Iris pigment epithelial cell (primary cell): ENCODE measurements at places on chromosomes 4 and X.
A peak's percentile ranks its signal among the peaks of the same experiment; 100 is the strongest.

GRCh38 chr4:113692809-113693411, 68.6 kb downstream of the CAMK2D start:
- no peak for DNase-seq

DNA sequence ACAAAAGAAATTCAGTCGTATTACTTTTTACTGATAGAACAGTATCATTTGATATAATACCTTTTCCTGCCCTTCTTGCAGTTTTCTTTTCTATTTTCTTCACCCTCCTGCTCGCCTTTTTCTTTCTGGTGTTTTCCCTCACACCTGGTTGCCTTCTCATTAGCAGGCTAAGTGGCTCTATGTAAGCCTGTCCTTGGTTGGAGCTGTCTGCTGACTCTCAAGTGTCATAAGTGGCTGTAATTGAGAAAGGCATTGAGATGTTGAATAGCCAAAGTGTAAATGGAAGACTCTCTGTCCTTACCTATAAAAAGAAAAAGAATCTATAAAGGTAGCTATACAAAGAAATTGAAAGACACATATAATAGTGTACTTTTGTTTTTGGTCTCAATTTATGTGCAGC, 180.7 kb downstream of the ADGRL3 start:
- DNase-seq = no peak

GRCh38 chr4:111986095-111986494, 159.2 kb upstream of the FAM241A start:
- no peak for DNase-seq

GRCh38 chr4:94453391-94453963, 1.7 kb downstream of the PDLIM5 start:
- DNase-seq = no peak

DNA sequence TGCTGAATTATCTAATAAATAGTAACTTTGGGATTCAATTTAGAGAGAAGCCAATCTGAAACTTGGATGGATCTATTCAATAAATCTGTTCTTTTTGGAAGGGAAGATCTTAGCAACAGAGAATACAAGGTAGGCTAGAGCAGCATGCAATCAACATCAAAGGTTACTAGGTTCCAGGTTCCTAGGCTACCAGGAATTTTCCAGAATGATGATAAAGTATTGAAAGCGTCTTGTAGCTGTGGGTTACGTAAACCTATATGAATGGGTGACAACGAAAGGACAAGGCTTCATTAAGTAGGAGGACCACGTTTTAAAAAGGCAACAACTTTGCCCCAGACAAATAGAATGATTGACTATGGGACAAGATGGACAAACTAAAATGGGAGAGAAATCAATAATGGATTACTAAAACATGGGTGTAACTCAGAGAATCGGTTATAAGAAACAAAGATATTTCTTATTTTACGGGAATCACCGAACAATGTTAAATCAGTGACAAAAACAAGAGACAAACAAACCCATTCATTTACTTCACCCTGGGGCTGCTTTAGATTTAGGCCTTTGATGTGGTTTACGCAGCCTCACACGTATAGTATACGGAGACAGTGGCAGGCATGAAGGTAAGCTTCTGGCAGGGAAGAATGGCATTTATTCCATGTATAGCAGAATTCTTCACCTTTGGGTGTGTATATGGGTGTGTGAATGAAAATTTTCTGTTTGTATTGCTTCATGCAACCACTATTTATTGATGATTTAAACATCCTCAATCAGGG, 732.6 kb upstream of the PABPC4L start:
- no peak for DNase-seq

- DNase-seq = no peak
Measured at GRCh38 chr4:10478621-10479020, 21.4 kb upstream of the ZNF518B start.

GRCh38 chr4:77618383-77619241, 13.0 kb downstream of the CXCL13 start:
- peak; percentile 65 for DNase-seq

DNA sequence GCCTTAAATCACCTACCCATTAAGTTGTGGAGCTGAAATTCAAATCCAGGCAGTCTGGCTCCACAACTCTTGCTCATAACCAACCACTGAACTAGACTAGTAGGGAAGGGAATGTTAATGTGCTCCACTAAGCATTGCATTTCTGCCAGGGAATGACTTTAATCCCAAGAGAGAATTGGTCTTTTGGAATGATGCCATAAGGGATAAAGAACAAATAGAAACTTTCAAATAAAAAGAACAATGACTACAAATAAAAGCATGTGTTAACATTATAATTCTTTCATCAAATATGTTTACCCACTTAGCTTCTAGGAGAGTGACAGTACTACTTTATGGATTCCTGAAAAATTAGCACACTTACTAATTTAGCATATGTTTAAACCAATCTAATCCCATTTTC, 905.9 kb downstream of the CENPC start:
- DNase-seq = peak; percentile 9

GRCh38 chr4:38189445-38189844, 229.2 kb downstream of the PTTG2 start:
- peak; percentile 91 for DNase-seq

GRCh38 chrX:5595570-5595969, 633.1 kb downstream of the NLGN4X start:
- no peak for DNase-seq

DNA sequence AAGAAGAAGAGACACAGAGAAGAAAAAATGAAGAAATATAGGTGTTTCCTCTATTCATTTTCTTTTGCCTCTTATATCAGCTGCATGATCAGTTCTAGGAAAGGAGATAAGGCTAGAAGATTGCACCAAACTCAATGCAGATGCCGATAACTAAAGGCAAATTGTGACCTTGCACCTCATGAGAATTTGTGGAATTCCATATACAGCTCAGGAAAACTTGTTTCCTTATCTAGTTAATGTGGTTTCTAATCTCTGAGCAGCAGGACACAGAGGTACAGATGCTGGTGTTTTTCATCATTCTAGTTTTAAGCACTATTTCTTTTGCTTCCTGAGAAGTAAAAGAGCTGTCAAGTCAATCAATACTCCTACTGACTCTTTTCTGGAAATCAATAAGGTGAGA, 104.6 kb upstream of the NWD2 start:
- DNase-seq = no peak

GRCh38 chr4:6011686-6012085, 6.5 kb downstream of the C4orf50 start:
- no peak for DNase-seq

GRCh38 chr4:141900856-141901255, 264.5 kb downstream of the IL15 start:
- DNase-seq = no peak

DNA sequence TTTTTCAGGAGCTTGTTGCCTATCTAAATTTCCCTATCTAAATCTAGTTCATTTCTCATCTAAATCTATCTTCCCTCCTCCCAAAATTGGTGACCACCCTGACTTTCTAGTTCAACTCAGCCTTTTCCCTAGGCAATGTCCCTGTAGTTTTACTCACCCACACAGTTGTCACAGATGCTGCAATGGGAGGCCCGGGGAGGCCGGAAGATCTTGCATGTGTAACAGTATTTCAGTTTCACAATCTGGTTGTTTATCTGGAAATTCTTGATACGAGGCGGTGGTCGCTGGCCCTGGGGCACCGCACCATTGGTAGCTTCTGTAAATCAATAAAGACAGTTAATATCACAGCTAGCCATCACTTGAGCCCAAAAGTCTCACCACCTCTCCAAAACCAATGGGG, 20.2 kb downstream of the ZDHHC9 start:
- no peak for DNase-seq

GRCh38 chr4:1576961-1577821, 106.9 kb downstream of the FAM53A start:
- DNase-seq = no peak

GRCh38 chrX:41684940-41685339, 3.8 kb upstream of the GPR34 start:
- DNase-seq = no peak

DNA sequence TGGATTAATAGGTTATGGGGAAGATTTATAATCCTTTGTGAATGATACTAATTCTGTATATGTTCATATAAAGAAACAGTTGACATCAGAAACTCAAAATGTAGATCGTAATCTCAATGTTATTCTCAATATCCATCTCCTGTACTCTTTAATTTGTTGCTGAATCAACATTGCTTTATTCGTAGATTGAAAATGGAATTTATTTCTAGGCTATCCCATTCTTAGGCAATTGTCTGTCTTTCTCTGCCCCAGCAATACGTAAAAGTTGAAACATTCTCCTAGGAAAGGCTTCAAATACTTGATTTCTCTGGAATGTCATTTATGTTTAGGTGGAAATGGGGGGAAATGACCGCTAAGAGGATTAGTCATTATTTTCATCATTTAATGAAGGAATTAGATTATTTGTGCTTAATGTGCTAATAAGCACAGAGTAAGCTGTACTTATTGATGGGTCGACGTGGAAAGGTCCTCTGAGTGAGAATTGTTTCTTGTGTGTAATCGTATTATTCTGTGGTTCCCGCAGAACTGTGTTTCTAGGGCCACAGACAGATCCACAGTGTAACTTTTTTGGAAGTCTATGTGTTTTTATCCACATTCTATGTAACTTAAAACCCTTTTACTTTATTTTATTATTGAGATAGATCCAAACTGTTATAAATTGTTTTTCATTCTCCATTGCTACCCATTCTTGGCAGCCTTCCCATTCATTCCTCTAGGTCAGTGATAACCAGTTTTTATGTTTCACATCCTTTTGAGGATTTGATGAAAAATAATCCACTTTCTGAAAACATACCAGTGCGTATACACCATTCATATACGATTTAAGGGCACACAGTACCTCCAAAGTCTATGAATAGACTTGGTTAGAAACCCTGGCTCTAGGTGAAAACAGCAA, 262.9 kb downstream of the ARHGAP10 start:
- DNase-seq = peak; percentile 49

GRCh38 chr4:81792521-81792920, 320.8 kb upstream of the RASGEF1B start:
- no peak for DNase-seq

DNA sequence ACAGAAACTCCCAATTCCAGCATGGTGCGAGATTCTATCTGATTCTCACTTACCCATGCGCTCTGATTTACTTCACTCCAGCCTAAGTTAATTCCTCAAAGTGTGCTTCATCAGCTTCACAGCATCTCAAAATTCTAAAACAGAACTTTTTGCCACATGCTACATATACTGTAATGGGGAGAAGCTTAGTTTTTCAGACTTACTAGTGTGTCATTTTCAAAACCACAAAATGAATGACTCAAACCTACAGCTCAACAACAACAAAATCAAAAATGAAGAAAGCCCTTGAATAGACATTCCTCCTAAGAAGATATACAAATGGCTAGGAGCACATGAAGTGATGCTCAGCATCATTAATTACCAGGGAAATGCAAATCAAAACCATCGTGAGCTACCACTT, 14.9 kb downstream of the IRF2 start:
- DNase-seq = peak; percentile 85

DNA sequence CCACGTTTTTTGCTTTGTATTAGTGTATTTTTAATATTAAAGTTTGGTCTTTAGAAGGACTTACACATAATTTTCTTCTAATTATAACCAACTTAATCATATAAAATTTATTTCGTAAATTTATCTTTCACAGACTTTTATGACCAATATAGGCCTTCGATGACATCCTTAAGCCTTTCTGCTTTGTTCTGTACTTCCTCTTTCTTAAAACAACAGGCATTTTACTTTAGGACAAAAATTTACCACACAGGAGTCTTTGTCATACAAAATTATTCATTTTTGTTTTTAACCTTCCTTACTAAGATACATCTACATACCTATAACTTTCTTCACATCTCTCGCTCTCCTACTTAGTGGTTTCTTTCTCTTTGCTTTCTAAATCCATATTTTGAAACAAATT, 56.3 kb downstream of the RGS12 start:
- DNase-seq = no peak

DNA sequence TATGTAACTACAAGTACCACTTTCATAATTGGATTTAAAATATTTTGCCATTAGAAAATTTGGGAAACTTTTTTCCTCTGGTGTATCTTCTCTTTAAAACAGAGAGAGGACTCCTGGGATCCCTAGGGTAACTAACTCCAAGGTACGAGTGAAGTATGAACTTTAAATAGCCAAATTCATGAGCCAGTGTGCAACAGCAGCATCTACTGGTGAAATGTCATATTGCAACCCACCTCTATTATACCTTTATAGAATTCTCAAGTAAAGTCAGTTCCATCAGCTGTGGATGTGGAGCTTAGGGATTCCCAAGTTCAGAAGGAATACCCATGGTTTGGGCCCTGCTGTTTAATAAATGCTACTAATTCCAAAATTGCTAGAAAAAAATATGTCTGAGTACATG, 282.7 kb upstream of the TAPT1 start:
- DNase-seq = no peak

- DNase-seq = no peak
Measured at GRCh38 chr4:42819863-42820514, 72.5 kb upstream of the GRXCR1 start.

GRCh38 chr4:113503691-113504090, 257.8 kb downstream of the CAMK2D start:
- no peak for DNase-seq

GRCh38 chrX:129577473-129577872, 37.4 kb downstream of the OCRL start:
- peak; percentile 88 for DNase-seq

DNA sequence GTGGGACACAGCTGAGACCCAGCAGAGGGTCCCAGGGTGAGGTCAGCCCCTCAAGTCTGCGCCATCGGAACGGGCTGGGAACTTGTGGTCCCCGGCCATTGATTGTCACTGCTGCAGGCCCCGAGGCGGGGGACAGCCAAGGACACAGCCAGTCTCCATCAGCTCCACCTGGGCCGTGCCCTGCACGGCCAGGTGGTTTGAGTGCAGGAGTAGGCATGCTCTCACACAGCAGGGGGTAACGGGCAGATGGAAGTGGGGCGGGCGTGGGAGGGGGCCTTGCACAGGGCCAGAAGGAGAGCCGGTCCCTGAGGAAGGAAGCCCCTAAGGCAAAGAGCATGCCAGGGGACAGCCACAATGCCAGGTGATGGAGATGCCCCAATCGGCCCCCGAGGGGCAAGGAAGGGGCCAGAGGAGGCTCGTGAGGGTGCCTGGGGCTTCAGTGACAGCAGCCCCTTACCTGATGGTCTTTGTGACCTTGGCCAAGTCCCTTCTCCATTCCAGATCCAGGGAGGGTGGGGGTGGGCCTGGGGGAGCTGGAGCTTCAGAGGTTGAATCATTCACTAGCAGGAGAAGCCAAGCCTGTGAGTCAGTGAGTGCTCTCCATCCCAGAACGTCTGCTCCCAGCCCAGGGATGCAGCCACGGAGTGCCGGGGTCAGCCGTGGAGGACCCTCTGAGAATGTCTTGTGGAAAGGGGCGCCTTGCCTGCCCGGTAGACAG, 2.3 kb downstream of the ATP2B3 start:
- peak; percentile 39 for DNase-seq

DNA sequence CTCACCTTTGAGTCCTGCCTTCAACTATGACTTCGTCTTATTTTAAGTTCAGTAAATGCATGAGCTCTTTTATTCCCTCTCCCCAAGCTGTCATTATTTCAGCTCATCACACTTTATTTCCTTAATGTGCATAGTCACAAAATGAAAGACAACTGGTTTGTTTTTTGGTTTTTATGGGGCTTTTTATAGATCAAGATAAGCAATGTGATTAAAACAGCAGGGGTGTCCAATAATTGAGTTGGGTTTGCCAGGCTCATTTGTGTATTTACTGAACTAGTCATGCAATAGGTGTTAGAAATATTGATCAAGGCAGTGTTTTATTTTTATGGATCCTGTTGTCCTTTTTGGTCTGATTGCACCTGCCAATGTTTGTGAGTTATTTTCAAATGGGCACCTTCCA, 102.2 kb downstream of the FRMPD4 start:
- no peak for DNase-seq
